Bone marrow (tissue), 2 donors: ENCODE measurements at places on chromosomes 3 and 15.

- DNase-seq: no peak
Measured at GRCh38 chr3:171072432-171072831, 45.9 kb upstream of the SLC2A2 start.

- DNase-seq: no peak
Measured at GRCh38 chr3:116341381-116341780, 103.9 kb downstream of the LSAMP start.

DNA sequence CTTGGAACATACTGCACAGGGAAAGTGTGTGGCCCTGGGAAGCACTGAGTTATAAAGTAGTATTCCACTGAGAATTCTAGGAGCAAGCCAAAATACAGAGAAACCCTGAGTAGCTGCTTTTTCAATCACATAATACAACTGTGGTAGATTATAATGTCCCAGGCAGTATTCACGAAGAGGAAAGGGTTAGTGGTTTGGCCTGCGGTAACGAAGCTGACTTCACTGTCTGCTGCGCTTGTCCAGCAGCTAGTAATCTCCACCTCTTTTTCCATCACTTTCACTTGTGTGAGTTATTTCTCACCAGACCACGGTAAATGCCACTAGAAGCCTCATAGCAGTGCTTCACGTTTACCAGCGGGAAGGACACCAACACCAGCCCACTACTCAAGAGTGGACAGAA, 34.4 kb downstream of the RPL39L start:
- DNase-seq: no peak

DNA sequence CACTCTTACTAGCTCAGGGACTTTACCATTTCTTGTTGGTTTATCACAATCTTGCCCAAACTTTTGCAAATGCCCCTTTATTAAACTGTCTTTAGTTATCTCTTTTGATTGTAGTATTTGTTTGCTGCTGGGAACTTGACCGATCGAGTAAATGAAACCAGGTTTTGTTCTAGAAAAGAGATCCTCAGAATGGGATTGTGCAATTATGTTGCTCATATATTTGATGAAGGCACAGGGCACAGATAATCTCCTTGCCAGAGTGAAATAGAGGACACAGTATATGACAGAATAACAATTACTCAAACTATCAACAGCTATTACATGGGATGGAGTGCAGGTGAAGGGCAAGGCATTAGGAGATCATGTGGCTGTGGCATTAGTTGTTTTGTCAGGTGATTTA, 216.6 kb upstream of the RASGRP1 start:
- DNase-seq: no peak
